NCI-H2081 treated with DMSO at 0.1 percent for 48 hours (cell line): ENCODE measurements at places on chromosomes 4 and X.

GRCh38 chr4:175639346-175639745, 172.7 kb downstream of the GPM6A start:
- no peak for DNase-seq

DNA sequence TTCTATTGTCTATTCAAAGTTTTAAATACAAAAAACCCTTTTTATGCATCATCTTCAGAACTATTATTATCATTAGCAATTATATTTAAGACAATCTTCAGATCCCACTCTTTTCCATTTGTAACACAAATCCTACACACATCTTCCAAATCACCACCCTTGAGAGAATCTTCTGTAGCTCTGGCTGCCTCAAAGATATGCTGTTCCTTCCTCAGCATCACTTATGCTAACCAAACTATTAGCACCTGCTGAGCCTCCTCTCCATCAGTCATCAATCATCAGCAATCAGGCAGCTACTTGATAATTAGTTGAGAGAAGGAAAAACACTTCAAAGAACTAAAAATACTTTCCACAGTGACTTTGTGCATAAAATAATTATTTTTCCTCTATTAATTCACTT, 1082.2 kb downstream of the C4orf33 start:
- no peak for DNase-seq

DNA sequence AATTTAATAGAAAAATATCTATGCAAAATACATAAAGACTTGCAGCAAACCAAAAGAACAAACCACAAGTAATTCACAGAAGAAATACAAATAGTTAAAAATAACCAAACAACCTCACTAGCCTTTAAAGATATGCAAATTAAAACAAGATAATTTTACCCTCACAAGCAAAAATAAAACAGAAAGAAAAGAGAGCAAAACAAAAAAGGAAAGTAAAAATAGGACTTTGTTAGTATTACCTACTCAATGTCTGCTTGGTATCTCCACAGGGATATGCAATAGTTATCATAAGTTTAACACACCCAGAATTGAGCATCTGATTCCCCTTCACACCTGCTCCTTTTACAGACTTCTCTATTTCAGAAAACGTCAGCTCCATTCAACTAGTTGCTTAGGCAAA, 737.5 kb upstream of the MAGEB2 start:
- DNase-seq, result no peak

GRCh38 chr4:175970072-175970471, 95.6 kb upstream of the WDR17 start:
- no peak for DNase-seq

- no peak for DNase-seq
Measured at GRCh38 chrX:127317159-127317558, 497.6 kb downstream of the PRR32 start.

DNA sequence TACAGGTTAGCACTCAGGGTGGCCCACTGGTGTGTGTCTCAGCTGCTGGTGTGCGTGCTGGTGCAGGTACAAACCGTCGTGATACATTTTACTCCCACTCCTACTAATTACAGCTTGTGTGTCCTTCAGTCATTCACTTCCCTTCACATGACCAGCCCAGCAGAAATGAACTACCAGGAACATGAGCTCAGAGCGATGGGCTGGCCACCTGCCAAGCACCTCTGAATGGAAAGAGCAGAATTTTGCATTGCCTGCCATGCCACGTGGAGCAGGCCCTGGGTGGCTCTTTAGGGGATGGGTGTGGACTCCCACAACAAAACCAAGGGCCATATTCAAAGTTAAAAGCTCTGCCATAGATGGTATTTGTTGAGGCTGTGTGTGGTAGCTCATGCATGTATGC, 58.9 kb upstream of the PGM2 start:
- DNase-seq, result peak; percentile 53

GRCh38 chr4:76458825-76459224, 23.8 kb downstream of the SHROOM3 start:
- no peak for DNase-seq

- no peak for DNase-seq
Measured at GRCh38 chr4:88457307-88458103, 586 bp downstream of the HERC5 start.

DNA sequence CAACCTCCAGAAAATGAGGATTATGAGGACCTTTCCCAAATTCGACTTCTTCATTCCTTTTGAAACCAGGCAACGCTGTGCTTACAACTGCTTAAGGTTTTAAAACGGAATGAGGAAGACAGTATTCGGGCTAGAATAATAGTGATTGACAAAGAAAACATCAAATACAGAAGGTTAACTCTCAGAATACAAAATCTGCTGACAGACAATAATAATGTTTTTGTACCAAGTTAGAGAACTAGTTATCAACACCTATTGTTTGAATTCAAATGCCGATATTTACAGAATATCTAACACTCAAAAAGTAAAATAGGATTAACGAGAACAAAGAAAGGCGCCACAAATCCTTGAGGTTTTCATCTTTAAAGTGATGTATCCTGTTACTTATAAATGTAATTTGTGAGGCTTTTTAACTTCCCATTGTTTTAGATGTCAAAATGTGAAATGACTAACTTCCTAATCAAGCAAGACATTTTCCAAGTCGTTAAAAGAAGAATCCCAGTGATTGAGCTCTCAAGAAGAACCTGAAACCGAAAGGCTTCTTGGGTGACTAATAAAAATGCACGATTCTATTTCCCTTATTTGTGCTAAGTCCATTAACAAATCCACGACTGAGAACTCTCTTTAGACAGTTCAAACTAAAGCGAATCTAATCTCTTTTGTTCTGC, 118.3 kb downstream of the SORBS2 start:
- DNase-seq, result no peak

DNA sequence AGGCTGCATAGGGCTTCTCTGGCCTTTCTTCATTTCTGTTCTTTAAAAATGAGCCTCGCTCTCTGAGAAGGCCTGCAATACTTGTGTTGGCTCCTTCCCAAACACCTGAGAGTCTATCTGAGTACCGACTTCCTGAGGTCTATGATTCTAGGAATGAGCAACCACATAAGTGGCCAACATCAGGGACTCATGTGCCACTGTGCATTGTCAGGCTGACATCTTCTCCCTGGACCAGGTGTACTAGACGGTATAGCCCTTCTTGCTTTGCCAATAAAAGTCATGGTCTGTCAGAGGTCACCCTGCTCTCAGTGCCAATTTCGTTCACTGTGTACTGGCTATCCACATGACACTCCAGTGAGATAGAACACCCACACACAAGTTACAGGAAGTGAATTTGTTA, 67.4 kb upstream of the EPHA5 start:
- DNase-seq, result no peak

GRCh38 chr4:74522251-74522991, 77.5 kb downstream of the AREG start:
- no peak for DNase-seq

DNA sequence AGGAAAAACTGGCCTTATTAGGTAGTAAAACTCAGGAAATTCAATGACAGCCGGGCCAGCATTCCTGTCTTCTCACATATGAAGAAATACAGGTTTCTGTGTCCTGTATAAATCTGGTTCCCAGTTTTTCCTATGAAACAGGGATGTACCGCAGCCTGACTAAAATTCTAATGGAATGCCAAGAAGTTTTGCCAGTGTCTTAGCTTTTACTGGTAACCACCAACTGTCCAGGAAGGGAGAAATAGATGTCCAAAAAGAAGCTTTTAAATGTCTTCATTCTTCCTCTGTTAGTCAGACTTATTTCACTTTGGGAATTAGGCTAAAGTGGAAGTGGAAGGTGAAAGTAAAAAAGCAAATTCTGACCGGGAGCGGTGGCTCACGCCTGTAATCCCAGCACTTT, 108.0 kb upstream of the TBL1X start:
- no peak for DNase-seq

GRCh38 chr4:88734403-88734949, 36.8 kb upstream of the NAP1L5 start:
- no peak for DNase-seq
